ENCODE measurements at places on chromosomes 2 and 18.

DNA sequence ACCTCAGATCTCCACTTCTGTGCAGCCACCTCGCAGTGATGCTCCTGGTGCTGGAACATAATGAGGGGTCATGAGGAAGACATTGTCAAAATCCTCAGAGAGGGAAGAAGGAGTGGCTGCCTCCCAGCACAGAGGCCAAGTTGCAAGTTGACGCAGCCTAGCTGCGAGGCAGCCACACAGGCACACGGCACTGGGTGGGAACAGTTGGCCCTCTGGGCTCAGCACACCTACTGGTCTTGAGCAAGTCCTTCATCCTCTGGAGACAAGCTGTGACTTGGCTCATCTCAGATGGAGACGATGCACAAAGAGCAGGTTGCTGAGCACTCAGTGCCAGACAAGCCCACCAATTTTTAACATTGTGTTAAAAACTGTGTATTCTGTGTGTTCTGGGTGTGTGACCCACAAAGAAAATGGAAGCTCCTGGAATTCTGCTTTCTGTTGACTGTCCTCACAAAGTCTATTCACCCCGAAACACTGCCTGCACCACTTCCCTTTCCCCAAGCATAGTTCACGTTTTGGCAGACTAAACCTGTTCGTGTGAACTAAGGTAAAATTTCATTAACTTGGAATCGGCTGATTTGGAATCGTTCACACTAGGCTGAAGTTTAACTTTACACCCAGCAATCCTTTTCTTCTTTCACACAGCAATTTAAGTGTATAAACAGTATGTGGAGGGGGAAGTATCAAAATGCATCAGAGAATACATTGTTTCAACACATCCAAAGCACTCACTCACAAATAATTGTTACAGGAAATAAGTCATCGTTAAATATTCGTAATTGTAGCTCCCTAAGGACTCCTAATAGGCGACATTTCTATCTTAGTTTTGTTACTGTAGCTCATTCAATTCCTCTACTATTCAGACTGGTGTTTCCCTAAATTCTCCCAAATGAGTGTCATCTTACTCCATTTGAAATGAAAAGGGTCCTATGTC, 266.6 kb upstream of the ID2 start:
- no peak for DNase-seq

DNA sequence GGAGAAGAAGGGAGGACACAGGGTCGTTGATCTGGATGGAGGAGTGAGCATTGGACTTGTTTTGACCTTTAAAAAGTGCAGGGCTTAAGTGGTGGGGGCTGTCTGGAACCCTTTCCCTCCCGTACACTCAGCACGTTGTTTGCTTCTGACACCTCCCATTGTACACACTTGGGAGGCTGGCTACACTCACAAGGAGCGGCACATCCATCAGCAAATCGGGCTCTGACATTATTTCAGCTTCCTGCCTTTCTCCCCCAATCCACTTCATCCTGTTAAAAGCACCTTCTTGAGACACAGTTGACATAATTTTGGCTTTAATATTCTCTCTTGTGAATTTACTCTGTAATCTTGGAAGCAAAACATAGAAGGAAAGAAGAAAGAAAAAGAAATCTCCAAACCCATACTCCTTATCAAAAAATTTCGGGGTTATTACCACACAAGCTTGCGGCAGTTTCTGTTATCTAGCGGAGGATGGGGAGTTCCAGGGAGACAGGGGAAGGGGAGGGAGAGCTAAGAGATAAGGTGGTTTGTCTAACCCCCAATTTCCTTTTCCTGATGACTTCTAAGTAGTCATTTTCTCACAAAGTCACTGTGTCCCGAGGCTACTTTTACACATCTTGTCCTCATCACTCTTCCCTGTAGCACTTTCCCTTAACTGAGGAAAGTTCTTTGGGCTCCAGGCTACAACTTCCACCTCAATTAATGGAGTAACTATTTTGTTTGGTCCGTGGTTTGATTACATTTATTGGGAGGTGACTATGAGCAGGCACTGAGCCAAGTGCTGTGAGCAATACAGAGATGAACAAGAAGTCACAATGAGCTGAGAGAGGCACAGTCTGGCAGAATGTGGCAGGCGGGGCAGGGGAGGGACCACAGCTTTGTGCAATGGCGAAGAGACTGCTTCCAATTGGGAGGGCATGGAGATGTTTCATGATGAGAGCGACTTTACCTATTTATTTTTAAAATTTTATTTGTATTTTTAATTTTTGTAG, 240.1 kb upstream of the MEX3C start:
- DNase-seq = no peak

GRCh38 chr2:161141033-161141432, 19.2 kb upstream of the TANK start:
- no peak for DNase-seq

DNA sequence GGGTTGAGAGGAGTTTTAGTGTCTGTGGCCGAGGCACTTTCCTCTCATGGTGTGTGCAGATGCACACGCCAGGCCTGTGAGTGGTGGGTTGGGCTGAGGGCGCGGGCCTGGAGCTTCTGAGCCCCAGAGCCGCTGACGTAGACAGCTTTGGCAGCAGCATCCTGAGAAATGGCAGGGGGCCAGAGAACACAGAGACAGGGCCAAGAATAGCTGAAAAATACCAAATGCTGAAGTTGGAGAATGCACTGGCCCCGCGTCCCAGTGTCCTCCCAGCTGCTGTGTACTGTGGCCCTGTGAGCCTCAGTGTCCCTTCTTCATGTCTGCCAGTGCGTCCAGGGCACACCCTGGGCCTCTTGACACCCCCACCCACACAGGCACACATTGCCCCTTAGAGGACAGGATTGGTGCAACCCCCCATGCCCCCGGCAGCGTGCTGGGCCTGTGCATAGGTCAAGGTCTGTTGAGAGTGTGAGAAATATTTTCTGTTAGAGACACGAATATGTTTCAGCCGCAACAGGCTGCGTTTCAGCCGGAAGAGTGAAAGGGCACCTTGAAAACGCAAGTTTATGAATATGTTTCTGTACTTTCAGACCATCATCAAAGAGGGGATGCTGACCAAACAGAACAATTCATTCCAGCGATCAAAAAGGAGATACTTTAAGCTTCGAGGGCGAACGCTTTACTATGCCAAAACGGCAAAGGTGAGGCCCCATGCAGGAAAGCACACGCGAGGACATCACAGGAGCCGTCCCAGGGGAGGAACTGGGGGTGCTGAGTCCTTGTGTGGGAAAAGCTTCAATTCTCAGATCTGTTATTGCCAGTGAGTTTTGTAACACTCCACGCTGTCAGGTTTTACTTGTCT, 33.6 kb downstream of the DGKD start:
- no peak for DNase-seq

Measured in stimulated activated CD8-positive, alpha-beta memory T cell treated with anti-CD3 and anti-CD28 coated beads, Interleukin-7, amount 100 ng/mL, for 24 hours (primary cell).